ENCODE measurements at places on chromosomes 12 and 14. TPM values are rescaled to one million over a fixed set of nuclear protein-coding genes. Genes with fewer than 3 reads are reported as not detected.

The BEGAIN gene
- total RNA-seq, result 0.10 TPM

The TOMM20L gene
- total RNA-seq, result not detected

The KLRD1 gene
- under 0.01 TPM for total RNA-seq

The SERPINA3 gene
- not detected for total RNA-seq

The CLEC4A gene
- not detected for total RNA-seq

The OTX2 gene
- total RNA-seq, result not detected

The MGAT2 gene
- 85.3 TPM for total RNA-seq

All from vein endothelial cell (primary cell).